ENCODE measurements at places on chromosomes 2 and 18.
A peak's percentile ranks its signal among the peaks of the same experiment; 100 is the strongest.

GRCh38 chr2:219997341-219997851 is 370.0 kb downstream of the SLC4A3 start:
- no peak for DNase-seq

DNA sequence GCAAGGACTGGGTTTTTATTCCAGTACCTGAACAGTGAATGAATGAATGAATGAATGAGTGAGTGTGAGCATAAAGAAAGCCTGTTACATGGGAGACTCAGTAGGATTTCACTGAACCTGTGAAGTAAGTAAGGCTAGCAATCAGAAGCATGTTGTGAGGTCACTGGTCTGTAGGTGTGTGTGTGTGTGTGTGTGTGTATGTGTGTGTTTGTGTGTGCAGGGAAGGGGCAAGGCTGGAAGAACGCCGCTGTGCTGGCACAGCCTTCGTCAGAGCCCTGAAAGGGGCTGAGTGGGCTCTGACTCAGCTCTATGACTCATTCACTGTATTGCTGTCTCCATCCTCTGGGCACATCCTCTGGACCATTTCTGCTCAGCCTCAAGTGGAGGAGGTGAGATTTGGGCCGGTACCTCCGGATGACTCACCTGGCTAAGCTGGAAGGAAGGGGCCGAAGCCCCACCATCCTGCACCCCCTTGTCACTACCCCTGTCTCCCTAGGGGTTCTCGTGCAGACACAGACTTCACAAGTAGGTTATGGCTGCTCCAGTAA is 51.4 kb upstream of the MRPL33 start:
- no peak for DNase-seq

DNA sequence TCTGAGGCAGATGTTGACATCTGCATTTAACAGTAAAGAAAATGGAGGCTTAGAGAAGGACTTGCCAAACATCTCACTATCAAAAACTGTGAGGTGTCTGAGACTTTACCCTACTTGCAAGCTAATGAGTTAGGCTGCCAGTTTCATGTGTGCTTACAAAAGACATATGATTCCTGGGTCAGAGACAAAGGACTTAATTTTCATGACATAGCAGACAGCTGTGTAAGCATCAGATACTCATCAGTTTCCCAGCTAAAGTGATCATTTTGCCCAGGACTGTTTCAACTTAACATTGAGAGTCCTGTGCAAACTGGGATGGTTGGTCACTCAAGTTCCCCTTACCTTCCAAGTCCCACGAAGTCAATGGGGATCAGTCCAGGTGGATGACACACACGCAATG is 18.9 kb upstream of the DAPL1 start:
- DNase-seq = no peak

DNA sequence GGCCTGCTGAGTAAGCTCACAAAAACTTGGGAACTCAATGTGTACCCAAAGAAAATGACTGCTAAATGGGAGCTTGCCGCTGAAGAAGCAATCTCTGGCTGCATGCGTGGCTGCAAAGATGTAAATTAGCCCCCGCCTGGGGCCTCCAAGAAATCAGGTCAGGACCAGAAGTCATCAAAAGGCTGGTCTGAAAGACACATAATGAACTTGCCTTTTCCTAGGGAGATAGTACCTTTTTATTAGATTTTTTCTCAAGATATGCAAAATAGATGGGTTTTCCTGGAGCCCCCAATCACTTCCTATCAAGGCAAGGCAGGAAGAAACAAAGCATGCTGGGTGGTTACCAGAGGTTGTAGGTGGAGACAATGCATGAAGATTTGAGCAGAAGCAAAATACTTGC is 38.9 kb downstream of the PDCL3 start:
- no peak for DNase-seq

- DNase-seq = no peak
Observed at GRCh38 chr18:24200494-24201290, 61.8 kb downstream of the CABYR start.

DNA sequence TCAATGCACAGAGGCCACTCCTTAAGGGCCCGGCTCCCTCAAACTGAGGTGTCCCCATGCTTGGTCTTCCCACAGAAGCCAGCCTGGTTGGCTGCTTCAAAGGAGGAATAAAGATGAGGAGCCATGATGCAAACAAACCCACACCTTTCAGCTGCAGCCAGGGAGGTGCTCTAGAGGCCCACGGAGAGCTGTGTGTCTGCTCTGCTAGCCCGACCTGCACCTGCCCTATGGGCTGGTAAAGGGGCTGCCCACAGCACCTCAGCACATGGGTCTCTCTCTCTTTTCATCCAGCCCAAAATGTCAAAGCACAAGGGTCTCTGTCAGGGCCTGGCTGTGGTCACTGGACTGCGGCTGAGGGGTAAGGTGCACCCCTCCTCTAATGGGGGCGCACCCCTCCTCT is 132.1 kb downstream of the MSH2 start:
- DNase-seq = no peak

DNA sequence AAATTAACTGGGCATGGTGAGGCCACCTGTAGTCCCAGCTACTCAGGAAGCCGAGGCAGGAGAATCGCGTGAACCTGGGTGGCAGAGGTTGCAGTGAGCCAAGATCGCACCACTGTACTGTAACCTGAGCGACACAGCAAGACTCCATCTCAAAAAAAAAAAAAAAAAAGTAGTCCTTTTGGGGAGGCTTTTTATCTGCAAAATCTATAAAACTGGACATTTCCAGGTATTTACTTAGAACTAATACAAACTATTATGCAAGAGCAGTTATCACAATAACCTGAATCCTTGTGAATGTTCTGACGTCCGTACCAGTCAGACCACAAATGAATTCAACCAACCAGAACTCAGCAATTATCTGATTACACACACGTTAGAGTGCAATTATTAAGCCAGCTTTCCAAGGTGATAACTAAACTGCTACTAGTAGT is 8.8 kb upstream of the RAPH1 start:
- no peak for DNase-seq

GRCh38 chr2:102106133-102106556 is 36.4 kb upstream of the IL1R1 start:
- no peak for DNase-seq

DNA sequence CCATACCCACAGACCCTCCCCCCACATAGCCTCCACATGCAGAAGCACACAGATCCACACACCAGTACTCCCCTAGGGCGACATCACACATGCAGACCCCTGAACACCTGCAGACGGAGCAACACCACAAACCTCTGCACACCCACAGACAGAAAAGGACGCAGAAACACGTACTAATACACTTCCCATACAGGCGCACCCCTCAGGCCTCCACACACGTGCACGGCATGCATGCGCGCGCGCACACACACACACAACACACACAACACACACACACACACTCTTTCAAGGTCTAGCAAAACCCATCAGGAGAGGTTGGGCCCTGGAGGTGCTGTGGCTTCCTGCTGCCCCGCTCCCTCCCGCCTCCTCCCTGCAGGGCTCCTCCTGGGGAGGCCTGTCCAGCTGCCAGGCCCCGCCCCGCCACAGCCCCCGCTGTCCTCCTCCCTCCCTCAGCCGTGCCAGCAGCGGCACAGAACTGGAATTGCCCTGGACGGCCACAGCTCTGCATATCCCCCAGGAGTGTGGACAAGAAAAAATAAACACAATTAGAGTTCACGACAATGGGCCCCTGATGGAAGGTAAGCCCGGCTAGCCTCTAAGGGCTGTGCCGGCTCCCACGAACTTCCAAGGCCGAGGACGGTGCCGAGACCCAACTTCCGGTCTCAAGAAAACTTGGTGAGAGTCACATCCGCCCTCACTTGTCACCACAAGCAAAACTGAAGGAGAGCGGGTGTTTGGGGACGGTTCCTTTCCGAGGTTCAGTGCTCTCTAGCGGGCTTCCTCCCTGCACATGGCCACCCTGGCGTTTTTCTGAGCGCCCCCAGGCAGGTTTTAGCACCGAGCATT is 6.8 kb downstream of the ZFP36L2 start:
- DNase-seq = no peak

DNA sequence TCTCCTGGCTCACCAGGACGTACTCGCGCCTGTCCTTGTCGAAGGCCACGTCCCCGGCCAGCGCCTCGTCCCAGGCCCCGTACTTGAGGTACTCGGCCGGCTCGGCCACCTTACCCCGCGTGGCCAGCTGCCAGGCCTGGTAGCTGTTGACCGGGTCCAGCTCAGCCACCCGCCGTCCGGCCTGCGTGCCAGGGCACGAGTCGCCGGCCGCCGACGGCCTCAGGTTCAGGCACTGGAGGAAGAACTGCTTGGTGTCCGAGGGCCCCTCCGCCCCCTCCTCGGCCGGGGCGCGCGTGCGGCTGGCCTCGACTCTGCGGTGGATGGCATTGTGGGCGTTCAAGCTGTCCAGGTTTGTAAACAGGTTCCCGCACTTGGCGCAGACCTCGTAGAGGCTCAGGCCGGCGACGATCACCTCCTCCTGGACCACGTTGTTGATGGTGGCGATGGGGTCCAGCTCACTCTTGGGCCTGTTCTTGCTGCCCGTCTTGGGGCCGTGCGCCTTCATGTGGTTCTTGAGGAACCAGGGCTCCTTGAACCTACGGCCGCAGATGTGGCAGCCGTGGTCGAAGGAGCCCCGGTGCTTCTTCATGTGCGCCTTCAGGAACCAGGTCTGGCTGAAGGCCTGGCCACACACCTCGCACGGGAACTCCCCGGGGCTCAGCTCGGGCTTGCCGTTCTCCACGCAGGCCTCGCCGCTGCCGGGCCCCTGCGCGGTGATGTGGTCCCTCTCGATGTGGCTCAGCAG is 53.2 kb downstream of the ZNF516 start:
- DNase-seq = no peak

DNA sequence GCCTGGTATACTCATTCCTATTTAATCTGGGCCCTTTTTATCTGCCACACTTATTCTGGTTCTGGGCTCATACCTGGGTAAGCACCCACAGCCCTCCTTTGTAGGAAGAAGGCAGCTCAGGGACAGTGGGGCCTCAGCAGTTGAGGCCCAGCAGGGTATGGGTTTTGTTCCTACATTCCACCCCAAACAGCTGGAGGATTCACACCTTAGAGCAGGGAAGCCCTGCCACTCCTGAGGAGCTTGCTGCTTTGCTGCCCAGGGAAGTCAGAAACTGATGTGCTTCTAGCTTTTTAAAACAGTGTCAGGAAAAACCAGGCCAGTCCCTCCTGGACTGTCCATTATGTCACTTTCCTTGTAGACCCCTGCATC is 1.2 kb upstream of the LBX2 start:
- DNase-seq = no peak

DNA sequence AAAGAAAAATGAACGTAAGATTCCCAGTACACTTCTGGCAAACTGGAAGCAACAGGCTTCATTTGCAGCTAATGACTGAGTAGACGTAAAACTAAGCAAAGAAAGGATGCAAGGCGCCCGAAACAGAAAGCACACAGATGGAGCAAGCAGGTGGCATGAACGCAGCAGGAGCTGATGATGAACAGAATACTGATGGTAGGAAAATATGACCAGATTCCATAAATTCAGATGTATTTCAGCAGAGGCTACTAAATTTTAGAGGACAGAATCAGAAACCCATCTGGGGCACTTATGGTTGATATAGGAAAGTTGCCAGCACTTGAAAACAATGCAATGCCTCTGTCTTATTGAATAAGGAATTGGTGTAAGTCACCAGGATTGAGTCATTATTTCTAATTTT is 658.7 kb upstream of the LINC00305 start:
- DNase-seq = peak; percentile 80

DNA sequence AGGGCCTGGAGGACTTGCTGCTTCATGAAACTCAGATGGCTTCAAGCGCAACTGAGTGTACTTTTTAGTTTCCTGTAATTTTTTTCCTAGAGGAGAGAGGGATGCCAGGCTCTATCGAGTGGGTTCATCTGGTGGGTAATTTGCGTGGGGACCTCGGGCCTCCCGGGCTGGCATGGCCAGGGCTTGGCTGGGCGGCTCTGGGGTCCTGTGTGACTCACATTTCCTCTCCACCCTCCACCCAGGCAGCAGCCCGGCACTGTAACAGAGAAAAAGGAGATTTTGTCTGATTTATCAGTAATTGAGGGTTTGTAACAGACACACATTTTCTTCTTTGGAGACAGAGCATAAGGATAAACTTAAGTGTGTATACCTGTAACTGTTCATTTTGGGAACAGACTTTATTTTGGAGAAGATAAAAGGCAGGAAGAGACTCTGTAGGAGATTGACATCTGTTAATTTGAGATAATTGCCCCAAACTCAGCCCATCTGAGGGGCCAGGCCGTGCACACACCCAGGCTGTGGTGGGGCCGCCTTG is 64.3 kb downstream of the NFATC1 start:
- DNase-seq = no peak

DNA sequence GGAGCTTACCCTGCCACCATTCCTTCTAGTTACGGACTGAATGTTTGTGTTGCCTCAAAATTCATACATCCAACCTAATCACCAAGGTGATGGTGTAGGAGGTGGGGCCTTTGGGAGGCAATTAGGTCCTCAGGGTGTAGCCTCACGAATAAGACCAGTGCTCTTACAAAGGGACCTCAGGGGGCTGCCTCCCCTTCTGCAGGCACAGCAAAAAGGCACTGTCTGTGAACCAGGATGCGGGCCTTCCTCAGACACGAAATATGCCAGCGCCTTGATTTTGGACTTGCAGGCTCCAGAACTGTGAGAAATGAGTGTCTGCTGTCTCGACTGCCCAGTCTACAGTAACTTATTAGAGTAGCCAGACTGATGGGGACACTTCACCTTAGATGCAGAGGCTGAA is 150.4 kb upstream of the HDAC4 start:
- no peak for DNase-seq

GRCh38 chr2:223537651-223538601 is 64.2 kb downstream of the SCG2 start:
- DNase-seq = no peak

DNA sequence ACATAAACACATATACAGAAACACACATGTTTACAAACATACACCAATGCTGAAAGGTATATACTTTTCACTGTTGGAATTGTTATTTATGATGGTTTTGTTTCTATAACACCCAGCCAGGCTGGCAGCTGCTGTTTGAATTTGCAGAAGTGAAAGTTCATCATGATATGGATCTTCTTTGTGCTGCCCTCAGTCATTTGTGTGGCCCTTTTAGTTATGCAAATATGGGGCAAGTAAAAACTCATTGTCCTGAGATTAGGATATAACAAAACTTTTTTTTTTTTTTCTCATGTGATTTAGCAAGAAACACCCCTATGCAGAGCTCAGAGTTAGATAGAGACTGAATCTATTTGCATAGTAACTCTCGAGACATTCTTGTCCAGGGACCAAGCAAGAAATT is 714.1 kb downstream of the KCNJ3 start:
- DNase-seq = no peak

GRCh38 chr2:219469186-219469724 is 29.4 kb upstream of the GMPPA start:
- DNase-seq = no peak

- DNase-seq = no peak
Observed at GRCh38 chr2:30235008-30235655, 3.8 kb downstream of the LBH start.

All from cerebellar nuclear complex (tissue), 1 donor.